ENCODE measurements at places on chromosomes 7 and 10.

DNA sequence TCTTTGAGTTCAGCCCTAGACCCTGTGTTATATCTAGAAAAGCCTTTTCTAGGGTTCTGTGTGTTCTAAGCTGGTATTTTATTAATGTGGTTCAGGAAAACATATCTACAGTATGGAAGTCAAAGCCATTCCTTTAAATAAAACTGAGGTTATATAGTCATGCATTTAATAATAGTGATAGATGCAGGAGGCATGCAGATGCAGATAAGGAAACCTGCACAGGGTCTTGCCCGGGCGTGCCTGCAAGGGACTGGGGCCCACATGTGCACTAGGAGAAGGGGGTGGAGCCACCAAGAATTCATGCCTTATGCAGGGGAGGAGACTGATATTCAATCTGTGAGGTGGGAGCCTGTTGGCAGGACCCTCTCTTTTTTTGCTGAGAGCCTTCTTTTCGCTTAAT lies 171.5 kb downstream of the PRPF18 start:
- no peak for DNase-seq

DNA sequence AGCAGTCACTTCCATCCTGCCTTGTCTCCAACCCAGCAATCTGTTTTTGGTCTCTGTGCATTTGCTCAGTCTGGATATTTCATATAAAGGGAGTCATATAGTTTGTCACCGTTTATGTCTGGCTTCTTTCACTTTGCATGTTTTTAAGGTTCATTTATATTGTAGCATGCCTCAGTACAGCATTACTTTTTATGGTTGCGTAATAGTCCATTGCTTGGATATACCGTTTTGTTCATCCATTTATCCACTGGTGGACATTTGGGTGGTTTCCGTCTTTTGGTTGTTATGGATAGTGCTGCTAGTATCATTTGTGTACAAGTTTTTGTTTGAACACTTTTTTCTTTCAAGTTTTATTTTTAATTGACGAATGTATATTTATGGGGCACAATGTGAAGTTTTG lies 18.2 kb downstream of the TBC1D12 start:
- DNase-seq, result no peak

DNA sequence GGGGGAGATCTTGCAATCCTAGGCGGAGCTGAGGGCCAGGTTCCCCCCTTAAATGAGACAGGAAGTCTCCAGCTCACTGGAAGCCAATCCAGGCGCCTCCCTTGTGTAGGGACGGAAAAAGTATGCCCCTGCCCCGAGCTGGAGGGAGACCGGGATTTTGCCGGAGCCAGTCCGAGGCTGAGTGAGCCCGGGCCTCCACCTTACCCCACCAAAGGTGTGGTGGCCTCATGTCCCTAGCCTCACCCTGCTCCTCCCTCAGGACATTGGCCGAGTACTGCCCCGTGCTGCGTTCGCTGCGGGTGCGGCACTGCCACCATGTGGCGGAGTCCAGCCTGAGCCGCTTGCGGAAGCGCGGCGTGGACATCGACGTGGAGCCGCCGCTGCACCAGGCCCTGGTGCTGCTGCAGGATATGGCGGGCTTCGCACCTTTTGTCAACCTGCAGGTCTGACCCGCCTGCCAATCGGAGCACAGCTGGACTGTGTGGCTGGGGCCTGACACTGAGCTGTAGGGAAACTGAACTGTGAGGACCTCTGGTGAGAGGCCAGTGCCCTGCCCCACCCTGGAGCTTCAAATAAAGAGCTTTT lies 2.0 kb downstream of the FBXL15 start:
- peak; percentile 39 for DNase-seq

DNA sequence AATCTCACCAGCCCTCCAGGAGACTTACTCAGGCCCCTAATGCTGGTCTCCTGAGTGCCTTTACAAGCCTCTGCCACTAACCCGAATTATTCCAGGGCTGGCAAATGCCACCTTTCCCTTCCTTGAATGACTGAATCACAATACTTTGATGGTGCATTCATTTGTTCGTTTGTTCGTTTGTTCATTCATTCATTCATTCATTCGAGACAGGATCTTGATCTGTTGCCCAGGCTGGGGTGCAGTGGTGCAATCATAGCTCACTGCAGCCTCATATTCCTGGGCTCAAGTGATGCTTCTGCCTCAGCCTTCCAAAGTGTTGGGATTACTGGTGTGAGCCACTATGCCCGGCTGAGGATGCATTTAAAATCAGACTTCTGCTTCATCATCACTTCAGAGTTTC lies 6.0 kb downstream of the ZNF12 start:
- no peak for DNase-seq

DNA sequence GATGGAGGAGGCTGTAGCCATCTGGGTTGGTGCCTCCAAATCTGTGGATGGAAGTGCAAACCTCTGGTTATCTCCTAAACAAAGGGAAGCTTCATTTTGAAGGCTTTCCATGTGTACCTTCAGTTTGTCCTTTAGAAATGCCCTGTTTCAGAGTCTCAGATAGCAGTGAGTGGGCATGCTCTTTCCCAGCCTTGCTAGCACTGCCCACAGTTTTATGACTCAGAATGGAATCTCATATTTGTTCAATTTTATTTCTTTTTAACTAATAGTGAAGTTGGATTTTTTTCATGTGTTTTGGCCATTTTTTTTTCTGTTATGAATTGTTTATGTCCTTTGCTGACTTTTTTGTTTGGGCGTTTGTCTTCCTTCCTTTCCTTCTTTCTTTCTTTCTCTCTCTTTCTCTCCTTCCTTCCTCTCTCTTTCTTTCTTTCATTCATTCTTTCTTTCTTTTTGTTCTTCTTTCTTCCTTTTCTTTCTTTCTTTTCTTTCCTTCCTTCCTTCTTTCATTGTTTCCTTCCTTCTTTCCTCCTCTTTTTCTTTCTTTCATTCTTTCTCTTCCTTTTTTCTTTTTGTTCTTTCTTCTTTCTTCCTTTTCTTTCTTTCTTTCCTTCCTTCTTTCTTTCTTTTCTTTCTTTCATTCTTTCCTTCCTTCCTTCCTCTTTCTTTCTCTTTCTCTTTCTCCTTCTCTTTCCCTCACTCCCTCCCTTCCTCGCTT lies 25.6 kb downstream of the PRF1 start:
- DNase-seq, result no peak

- peak; percentile 45 for DNase-seq
Measured at GRCh38 chr10:71127104-71127503, 85.3 kb upstream of the UNC5B start.

DNA sequence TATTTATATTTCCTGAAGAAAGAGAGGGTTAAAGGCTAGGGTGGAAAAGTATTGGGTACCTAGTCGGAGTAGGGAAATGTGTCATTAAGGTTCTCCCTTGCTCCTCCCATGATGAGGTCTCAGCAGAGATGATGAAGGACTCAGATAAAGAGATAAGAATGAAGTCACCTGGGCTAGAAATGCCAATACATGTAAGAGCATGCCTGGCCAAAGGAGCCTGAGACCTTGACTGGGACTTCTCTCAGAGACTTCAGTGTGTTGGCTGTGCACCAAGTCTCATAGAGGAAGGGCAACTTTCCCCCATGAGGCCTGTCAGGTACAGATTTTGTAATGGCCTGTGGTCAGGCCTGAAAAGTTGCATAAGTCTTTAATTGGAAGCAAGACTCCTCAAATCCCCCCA lies 361.0 kb upstream of the CDC14C start:
- DNase-seq, result no peak

- no peak for DNase-seq
Measured at GRCh38 chr10:22657024-22657423, 57.4 kb downstream of the PIP4K2A start.

DNA sequence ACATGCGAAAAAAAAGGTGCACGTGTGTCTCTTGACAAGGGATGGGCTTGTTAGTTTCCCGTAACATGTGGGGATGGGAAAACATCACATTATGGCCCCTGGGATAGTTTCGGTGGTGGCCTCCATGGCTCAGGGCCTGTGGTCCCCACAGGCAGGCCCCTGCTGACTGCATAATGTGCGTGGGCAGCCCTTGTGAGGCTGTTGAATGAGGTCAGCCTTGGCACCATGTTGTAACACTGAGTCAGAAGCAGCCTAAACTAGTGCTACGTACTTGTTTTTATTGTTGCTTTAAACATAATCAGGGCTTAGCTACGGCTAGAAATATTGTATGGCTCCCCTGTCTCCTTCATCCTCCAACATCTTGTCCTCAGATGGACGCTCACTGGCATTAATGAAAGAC lies 80.6 kb downstream of the BEND7 start:
- no peak for DNase-seq

GRCh38 chr10:117619707-117620405 lies 77.3 kb downstream of the EMX2 start:
- DNase-seq, result no peak

GRCh38 chr7:81161451-81162075 lies 242.7 kb upstream of the SEMA3C start:
- no peak for DNase-seq

DNA sequence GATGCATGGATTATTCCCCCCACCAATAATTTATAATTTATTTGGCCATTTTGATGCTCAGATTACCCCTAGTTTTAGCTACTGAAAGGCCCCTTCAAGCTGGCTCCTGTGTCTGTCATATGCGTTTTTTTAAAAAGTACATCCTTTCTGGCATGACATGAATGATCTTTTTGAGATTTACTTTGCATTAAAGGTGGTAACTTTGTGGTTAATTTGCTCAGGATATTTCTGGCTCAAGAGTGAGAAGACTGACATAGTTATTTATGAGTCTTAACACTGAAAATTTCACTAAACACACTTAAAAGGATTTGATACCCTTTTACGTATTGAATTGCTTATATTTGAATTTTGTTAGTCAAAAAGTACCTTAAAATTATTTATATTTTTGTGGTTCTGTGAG lies 5.4 kb downstream of the SMC3 start:
- no peak for DNase-seq

DNA sequence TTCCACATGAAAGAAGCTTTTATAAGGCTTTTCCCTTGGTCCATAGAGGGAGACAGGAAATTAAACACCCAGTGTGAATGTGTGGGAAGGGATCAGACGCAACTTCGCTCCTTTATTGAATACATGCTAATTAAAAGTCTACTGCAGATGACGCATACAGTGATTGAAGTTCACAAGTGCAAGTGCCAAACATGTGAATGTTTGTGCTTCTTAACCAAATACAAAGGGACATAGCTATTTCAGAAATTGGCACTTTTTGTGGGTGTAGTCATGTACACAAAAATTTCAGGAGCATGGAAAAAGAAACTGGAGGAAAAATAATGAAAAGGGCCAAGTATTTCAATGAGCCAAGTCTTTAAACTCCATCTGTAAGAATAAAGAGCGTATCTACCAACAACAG lies 283.7 kb downstream of the SKAP2 start:
- DNase-seq, result no peak

GRCh38 chr10:93436591-93437085 lies 45.5 kb downstream of the MYOF start:
- DNase-seq, result no peak

GRCh38 chr7:38321515-38321944 lies 48.1 kb upstream of the TARP start:
- DNase-seq, result no peak

GRCh38 chr7:1124816-1125602 lies 35.0 kb downstream of the ZFAND2A start:
- DNase-seq, result no peak

- DNase-seq, result peak; percentile 45
Measured at GRCh38 chr10:16519908-16520861, 1.5 kb downstream of the C1QL3 start.

GRCh38 chr10:11197266-11197712 lies 179.6 kb downstream of the CELF2 start:
- DNase-seq, result peak; percentile 38

- no peak for DNase-seq
Measured at GRCh38 chr10:122730238-122730637, 30.6 kb upstream of the C10orf120 start.

- DNase-seq, result peak; percentile 1
Measured at GRCh38 chr10:114026189-114027040, 17.3 kb upstream of the ADRB1 start.

DNA sequence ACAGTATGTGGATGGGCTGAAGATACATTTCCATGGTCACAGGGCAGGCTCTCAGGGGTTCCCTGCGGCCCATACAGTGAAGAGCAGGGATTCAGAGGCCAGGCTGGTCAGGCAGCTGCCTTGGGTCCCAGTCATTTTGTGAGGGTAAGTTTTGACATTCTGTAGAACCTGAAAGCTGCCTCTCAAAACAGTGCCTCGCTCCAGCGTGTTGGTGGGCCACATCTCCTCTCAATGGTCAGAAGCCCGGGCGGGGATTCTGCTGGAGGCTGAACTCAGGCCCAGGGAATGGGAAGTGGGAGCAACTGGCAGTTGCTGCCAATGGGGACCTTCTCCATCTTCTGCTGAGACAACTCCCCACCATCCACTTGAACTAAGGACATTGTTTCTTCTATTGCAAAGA lies 190.0 kb downstream of the PTPN20 start:
- DNase-seq, result no peak

DNA sequence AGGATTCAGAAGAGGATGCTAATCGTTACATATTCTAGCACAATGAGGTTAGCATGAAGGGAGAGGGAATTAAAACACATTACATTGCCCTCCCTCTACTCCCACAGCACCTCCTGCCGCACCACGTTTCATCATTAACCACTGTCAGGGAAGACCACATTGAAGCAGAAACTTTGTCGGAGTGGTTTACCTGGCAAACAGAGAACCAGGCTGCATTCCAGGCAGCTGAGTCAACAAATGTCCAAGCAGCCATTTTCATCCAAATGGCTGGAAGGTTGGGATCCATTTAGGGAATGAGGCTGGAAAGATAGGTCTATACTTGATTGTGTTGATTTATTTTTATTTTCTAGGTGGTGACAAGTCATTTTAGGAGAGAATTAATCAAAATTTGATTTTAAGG lies 273.6 kb downstream of the DYNC1I1 start:
- no peak for DNase-seq

DNA sequence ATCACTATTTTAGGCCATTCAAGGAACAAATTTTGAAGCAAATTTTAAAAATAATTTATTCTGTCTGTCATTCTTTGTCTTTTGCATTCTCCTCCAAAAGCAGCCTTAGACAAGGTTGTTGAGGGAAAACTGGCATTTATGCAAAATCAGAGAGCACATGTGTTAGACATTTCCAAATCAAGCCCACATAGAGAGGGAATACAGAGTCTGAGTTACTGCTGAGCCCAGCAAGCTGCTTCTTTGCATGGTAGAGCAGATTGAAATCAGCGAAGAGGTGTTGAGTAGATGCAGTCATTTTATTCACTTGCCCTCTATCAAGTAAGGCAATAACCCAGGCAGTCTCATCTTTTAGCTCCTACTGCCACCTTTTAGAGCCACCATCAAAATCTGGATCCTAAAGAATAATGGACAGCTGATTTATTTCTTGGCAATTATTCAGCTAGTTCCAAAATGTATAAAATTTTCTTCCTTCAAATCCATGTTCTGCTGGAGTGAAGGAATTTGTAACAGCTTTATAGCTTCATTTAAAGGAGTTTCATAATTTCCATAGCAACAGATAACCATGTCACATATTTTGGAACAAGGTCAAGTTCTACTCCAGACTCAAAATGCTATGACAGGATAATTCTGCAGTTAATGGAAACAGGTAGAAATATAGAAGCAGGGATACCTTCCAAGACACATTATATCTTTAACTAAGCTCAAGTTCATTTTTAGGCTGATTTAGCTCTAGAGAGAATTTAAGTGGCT lies 7.3 kb upstream of the PCDH15 start:
- no peak for DNase-seq

DNA sequence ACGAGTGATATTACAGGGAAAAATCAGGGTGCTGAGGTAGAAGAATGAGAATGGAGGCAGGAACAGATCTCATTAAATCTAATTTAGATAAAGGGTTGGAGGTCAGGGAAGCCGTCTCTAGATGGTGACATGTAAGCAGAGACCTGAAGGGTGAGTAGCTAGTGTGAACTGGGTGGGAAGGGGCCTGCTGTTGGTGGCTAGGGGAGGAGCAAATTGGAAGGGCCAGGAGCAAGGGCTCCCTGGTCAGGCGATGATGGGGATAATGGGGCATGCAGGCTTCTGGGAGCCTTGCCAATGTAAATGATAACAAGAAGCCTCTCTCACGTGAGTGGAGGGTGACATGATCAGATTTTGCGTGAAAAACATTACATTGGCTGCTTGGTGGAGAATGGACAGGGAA lies 76.3 kb downstream of the WDFY4 start:
- no peak for DNase-seq

Measured in NCI-H1417 (cell line).